ENCODE measurements at places on chromosomes 5 and 9. TPM values are rescaled to one million over a fixed set of nuclear protein-coding genes. Genes with fewer than 3 reads are reported as not detected.
A peak's percentile ranks its signal among the peaks of the same experiment; 100 is the strongest.

- DNase-seq = no peak
- no peaks in the 10 kb centered on the region for H3K36me3 ChIP-seq
- peak overlapping the region; percentile 95 for H3K27ac ChIP-seq
- H3K4me3 ChIP-seq = peak overlapping the region; percentile 90
- H3K27me3 ChIP-seq = no peaks in the 10 kb centered on the region
Measured at GRCh38 chr5:40681363-40682153, 1.8 kb downstream of the PTGER4 start.

ABCA1 gene
- total RNA-seq = 57.0 TPM

GRCh38 chr9:137220317-137221094, 1.5 kb downstream of the RNF208 start:
- H3K36me3 ChIP-seq = no peaks in the 10 kb centered on the region
- H3K4me3 ChIP-seq = no peak overlapping the region
- H3K4me1 ChIP-seq = peaks cover 25% of the 10 kb centered on the region
- H3K27ac ChIP-seq = no peak overlapping the region
- DNase-seq = no peak

- no peaks in the 10 kb centered on the region for H3K4me1 ChIP-seq
- H3K36me3 ChIP-seq = no peaks in the 10 kb centered on the region
Measured at GRCh38 chr5:169869066-169869465, 111.2 kb downstream of the INSYN2B start.

GRCh38 chr5:98750693-98751092, 22.8 kb upstream of the RGMB start:
- H3K4me3 ChIP-seq = no peak overlapping the region
- no peaks in the 10 kb centered on the region for H3K4me1 ChIP-seq
- H3K36me3 ChIP-seq = no peaks in the 10 kb centered on the region
- no peaks in the 10 kb centered on the region for H3K27me3 ChIP-seq

MCTP1 gene
- 57.8 TPM for total RNA-seq

DNA sequence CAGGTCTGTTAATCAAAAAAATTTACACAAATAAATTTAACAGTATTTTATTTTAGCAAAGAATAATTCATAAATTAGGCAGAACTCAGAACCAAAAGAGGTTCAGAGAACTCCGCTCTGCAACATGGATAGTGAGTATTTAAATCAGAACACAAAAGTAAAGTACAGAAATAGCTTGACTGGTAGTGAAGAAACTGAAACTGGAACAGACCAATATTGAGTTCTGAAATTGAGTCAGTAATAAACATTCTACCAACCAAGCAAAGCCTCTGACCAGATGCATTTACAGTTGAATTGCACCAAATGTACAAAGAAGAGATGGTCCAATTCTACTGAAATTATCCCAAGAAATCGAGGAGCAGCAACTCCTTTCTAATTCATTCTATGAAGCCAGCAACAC, 1542.8 kb downstream of the EFNA5 start:
- no peaks in the 10 kb centered on the region for H3K4me1 ChIP-seq
- no peaks in the 10 kb centered on the region for H3K27me3 ChIP-seq
- H3K36me3 ChIP-seq = no peaks in the 10 kb centered on the region
- DNase-seq = no peak

DNA sequence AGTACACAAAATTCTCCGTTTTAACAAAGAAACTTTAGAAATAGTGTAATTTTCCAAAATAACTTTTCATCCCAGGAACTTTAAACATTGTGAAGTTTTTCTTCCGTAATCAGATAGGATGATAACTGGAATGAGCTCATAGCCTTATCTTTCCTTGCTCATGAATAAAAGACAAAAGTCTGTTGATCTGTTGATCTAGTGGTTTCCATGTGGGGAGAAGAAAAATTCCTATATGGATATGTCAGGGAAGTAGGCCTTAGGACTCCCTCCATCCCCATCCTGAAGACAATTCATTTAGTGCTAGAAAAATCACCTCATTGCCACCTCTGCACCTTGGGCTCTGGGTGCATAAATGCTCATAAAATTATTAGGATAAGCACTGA, 266.6 kb downstream of the SMARCA2 start:
- no peak overlapping the region for H3K4me3 ChIP-seq
- H3K4me1 ChIP-seq = no peaks in the 10 kb centered on the region
- DNase-seq = no peak
- no peaks in the 10 kb centered on the region for H3K27me3 ChIP-seq
- no peak overlapping the region for H3K27ac ChIP-seq

GRCh38 chr9:101495810-101496209, 37.8 kb upstream of the RNF20 start:
- no peak for DNase-seq
- H3K27ac ChIP-seq = no peak overlapping the region
- no peaks in the 10 kb centered on the region for H3K36me3 ChIP-seq

GRCh38 chr5:151495320-151495719, 47.9 kb downstream of the SLC36A1 start:
- DNase-seq = no peak
- no peaks in the 10 kb centered on the region for H3K4me1 ChIP-seq
- no peak overlapping the region for H3K27ac ChIP-seq
- H3K36me3 ChIP-seq = no peaks in the 10 kb centered on the region

RANBP17 gene
- total RNA-seq = 13.4 TPM

DNA sequence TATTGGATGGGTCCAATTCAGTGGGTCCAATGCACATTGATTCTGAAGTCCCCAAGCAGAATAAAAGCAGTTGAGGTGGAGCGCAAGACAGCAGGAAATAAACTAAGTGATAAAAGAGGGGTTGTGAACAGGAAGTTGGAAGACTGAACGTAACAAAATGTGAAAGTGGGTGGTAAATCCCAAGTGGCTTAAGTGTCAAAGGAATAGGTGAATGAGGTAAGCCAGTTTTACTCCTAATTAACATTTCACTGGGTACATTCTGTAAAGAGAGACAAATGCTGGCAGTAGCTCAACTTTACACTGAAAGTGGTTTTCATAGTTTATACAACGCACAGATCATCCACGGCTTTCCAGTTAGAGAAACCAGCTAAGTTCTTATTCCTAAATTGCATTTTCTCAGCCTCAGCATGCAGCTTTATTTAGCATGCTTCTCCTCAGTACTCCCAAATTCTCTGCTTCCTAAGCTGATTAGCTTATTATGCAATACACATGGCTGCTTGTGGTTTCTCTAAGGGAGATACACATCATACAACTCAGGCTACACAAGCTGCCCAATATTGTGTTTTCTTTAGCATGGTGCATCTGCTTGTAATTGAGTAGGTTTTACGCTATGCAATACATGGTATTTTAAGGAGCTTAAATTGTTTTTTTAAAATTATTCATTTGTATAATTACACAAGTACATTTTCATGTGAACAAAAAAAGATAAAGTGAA, 34.2 kb upstream of the HSD17B4 start:
- no peak for DNase-seq
- peaks cover 8% of the 10 kb centered on the region for H3K4me1 ChIP-seq
- H3K27me3 ChIP-seq = no peaks in the 10 kb centered on the region

HINT2 gene
- total RNA-seq = 55.7 TPM

ZMAT2 gene
- total RNA-seq = 52.2 TPM

DNA sequence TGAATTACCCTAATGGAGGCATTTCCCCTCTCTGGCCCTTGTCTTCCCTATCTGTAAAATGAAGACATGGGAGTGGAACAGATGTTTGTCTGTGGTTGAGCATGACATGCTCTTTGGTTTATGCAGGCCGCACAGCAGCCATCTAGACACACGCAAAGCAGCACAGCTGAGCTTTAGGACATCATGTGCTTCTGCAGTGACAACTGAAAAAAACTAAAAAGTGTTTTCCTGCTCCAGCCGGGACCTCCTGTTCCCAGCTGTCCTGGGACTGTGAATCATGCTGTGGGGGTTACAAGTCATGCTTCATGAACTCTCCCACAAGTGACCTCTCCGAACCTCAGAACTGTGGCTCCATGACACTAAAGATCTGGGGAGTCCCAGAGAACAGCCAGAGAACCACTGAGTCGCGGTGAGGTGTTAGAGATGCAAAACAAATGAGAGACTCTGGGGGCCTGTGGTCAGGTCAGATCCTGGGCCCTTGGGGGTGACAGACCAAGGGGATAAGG, 1.7 kb downstream of the SMIM3 start:
- DNase-seq = no peak
- H3K4me3 ChIP-seq = peak overlapping the region; percentile 80
- no peaks in the 10 kb centered on the region for H3K27me3 ChIP-seq
- H3K4me1 ChIP-seq = peaks cover 31% of the 10 kb centered on the region
- H3K27ac ChIP-seq = peak overlapping the region; percentile 97
- H3K36me3 ChIP-seq = no peaks in the 10 kb centered on the region

SLC22A5 gene
- total RNA-seq = 31.5 TPM

GZMA gene
- not detected for total RNA-seq

UNC13B gene
- total RNA-seq = 27.2 TPM

FOXD4 gene
- 0.44 TPM for total RNA-seq

- H3K4me3 ChIP-seq = no peak overlapping the region
- H3K27ac ChIP-seq = no peak overlapping the region
- H3K36me3 ChIP-seq = no peaks in the 10 kb centered on the region
- no peaks in the 10 kb centered on the region for H3K27me3 ChIP-seq
- H3K4me1 ChIP-seq = no peaks in the 10 kb centered on the region
- DNase-seq = no peak
Measured at GRCh38 chr5:84303315-84303714, 81.4 kb downstream of the EDIL3 start.

- no peak overlapping the region for H3K4me3 ChIP-seq
- H3K4me1 ChIP-seq = no peaks in the 10 kb centered on the region
- no peaks in the 10 kb centered on the region for H3K27me3 ChIP-seq
- no peak overlapping the region for H3K27ac ChIP-seq
Measured at GRCh38 chr5:116613445-116613844, 38.8 kb upstream of the SEMA6A start.

- no peak overlapping the region for H3K4me3 ChIP-seq
- H3K36me3 ChIP-seq = no peaks in the 10 kb centered on the region
- no peak for DNase-seq
- H3K4me1 ChIP-seq = no peaks in the 10 kb centered on the region
- H3K27ac ChIP-seq = peak overlapping the region; percentile 89
Measured at GRCh38 chr5:78593465-78593864, 55.1 kb downstream of the LHFPL2 start.

DNA sequence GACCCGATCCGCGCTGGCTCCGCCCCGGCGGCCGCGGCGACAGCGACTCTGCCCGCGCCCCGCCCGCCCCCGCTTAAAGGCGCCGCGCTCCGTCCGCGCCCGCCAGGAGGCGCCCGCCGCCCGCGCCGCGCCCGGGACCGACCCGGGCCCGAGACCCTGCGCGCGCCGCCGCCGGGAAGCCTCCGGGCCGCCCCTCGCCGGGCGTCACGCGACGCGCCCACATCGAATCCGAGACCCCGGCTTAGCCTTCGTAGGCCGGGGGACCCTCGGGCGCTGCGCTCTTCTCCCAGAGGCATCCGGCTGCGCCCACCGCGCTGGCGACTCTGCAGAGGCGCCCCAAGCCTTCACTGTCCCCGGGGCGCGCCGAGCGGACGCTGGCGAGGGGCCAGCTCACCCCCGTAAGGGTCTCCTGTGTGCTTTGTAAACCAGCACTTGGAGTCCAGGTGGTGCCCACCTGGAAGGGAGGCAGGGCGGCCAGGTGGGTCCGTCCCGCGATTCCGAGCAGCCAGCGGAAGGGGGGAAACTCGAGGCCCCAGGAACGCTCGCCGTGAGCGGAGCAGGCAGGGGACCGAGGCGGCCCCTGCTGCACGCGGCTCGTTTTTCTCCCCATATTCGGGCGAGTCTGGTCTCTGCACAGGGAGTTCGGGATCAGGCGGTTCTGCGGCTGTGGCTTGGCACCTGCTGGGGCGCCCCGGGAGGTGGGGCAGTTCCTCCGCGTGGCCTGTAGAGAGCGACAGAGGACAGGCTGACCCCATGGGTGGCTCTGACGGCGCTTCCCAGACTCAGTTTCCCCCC, 423 bp upstream of the ABCA2 start:
- H3K27ac ChIP-seq = peak overlapping the region; percentile 74
- DNase-seq = peak; percentile 73
- no peaks in the 10 kb centered on the region for H3K27me3 ChIP-seq
- H3K4me3 ChIP-seq = peak overlapping the region; percentile 88
- H3K36me3 ChIP-seq = no peaks in the 10 kb centered on the region

DNA sequence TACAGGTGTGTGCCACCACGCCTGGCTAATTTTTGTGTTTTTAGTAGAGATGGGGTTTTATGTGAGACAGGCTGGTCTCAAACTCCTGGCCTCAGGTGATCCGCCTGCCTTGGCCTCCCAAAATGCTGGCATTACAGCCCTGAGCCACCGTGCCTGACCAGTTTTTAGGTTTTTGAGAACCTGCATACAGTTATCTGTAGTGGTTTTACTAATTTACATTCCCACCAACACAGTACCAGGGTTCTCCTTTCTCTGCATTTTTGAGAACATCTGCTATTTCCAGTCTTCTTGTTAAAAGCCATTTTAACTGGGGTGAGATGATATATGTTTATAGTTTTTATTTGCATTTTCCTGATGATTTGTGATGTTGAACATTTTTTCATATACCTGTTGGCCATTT, 12.8 kb downstream of the DMXL1 start:
- no peak for DNase-seq
- no peak overlapping the region for H3K27ac ChIP-seq
- H3K36me3 ChIP-seq = no peaks in the 10 kb centered on the region
- peaks cover 4% of the 10 kb centered on the region for H3K4me1 ChIP-seq
- H3K27me3 ChIP-seq = no peaks in the 10 kb centered on the region

- no peaks in the 10 kb centered on the region for H3K27me3 ChIP-seq
- DNase-seq = no peak
- no peak overlapping the region for H3K27ac ChIP-seq
- no peaks in the 10 kb centered on the region for H3K36me3 ChIP-seq
- no peaks in the 10 kb centered on the region for H3K4me1 ChIP-seq
Measured at GRCh38 chr5:133708331-133708850, 96.0 kb upstream of the FSTL4 start.

LCN10 gene
- total RNA-seq = 6.9 TPM

- H3K27ac ChIP-seq = no peak overlapping the region
- no peaks in the 10 kb centered on the region for H3K36me3 ChIP-seq
- no peak for DNase-seq
- H3K4me1 ChIP-seq = no peaks in the 10 kb centered on the region
- no peaks in the 10 kb centered on the region for H3K27me3 ChIP-seq
- no peak overlapping the region for H3K4me3 ChIP-seq
Measured at GRCh38 chr5:93890657-93891056, 149.3 kb upstream of the POU5F2 start.

CRHBP gene
- total RNA-seq = 2.3 TPM

GRCh38 chr5:65825408-65826328, 100.7 kb upstream of the ERBIN start:
- no peaks in the 10 kb centered on the region for H3K4me1 ChIP-seq
- H3K4me3 ChIP-seq = no peak overlapping the region

GRCh38 chr9:106482733-106483132, 380.2 kb upstream of the ZNF462 start:
- H3K27ac ChIP-seq = no peak overlapping the region
- DNase-seq = no peak
- no peaks in the 10 kb centered on the region for H3K36me3 ChIP-seq
- H3K4me3 ChIP-seq = no peak overlapping the region
- no peaks in the 10 kb centered on the region for H3K4me1 ChIP-seq

PCDHA9 gene
- 1.5 TPM for total RNA-seq

GRCh38 chr5:111929867-111930266, 172.9 kb upstream of the NREP start:
- H3K27me3 ChIP-seq = no peaks in the 10 kb centered on the region
- no peak for DNase-seq
- H3K4me1 ChIP-seq = no peaks in the 10 kb centered on the region
- no peak overlapping the region for H3K27ac ChIP-seq
